ENCODE measurements at places on chromosomes 12 and 14.

- ATAC-seq = no peak
Observed at GRCh38 chr14:105646175-105646574, 119.8 kb downstream of the TMEM121 start.

GRCh38 chr14:87994974-87995373 lies 2.0 kb upstream of the GALC start:
- no peak for ATAC-seq

DNA sequence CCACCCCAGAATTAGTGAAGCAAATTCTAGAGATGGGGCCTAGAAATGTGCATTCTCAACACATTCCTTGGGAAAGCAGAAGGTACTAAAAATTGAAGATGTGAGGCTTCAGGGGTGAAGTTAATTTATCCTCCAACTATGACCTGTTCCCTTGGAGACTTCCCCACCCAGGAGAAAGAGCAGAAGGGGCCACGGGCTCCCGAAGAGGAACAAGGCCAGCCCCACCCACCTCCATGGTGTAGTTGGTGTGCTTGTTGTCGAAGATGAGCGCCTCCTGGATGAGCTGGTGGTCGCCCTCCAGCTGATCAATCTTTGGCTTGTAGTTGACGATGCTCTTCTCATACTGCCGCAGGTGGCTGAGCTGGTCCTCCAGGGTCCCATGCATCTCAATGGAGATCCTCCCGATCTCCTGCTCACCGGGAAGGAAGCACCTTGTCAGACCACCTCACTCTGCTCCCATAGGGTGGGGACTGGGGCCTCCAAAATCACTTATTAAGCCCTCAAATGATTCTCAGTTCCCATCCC lies 87.8 kb upstream of the ZFP36L1 start:
- no peak for ATAC-seq

DNA sequence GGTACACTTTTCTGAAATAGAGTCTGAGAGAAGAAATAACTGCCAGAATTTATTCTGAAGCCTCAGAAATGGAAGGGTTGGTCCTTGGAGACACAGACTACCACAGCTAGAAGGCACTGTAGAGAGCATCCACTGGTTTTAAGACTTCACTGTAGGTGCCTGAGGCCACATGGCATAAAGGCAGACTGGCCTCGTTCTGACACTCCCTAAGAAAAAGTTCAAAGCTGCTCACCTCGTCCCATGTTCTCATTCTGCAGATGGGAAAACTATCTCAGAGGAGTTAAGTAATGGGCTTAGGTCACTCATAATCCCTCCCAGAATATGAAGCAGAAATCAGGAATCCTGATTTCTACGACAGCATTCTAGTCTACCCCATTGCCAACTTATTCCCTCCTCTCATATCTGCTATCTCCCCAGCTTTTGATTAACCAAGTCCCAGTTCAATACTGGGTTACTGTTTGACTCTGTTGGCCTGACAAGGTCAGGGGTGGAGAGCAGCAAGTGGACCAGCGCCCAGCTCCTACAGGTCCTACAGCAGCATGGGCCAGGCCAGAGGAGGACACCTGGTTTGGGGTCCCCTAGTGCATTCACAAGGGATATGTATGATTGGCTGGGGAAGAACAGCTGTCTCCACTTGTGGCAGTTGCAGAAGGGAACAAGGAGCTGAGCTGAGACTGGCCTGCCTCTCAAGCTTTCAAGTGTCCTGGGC lies 3.7 kb downstream of the ITGA5 start:
- no peak for ATAC-seq

DNA sequence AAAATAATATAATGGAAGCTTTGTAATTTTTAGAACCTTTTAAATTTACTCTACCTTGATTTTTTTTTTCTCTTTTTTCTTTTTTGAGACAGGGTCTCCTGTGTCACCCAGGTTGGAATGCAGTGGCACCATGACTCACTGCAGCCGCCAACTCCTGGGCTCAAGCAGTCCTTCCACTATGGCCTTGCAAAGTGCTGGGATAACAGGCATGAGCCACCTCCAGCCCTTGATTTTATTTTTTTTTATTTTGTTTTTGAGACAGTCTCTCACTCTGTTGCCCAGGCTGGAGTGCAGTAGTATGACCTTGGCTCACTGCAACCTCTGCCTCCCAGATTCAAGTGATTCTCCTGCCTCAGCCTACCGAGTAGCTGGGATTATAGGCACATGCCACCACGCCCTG lies 65.3 kb upstream of the TRAF3 start:
- ATAC-seq = no peak

DNA sequence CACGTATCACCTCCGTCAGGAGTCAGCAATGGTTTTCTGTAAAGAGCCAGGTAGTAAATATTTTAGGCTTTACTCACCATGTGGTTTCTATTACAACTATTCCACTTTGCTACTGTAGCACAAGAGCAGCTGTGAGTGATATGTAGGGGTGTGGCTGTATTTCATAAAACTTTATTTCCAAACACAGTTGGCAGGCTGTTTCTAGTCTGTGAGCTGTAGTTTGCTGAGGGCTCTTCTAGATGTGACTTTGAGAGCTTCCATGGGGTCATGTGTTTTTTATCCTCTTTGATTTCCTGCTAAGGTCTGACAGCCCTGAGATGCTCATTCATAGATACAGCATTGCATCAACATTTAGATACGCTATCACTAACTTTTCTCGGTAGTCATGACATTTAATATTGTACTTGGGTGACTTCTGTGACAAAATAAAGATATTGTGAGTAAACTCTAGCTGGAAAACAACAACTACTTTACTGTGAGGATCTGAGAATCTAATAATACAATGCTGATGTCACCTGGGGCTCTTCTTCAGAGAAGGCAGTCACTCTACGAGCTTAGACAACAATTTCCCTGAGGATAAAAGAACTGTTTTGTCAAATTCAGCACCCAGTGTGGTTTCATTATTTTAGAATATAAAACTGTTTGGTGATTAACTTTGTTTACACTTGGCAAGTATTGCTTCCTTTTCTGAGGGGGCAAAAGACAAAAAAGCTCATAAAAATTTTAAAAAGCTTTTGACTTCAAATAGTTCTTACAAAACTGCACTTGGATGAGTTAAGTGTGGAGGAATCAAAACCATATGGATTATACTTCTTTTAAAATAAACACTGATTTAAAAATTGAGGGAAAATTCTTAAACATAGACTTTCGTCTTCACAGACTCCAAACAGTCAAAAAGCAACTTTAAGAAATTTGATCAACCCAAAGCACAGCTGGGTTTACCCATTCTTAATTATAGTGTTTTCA lies 231.2 kb upstream of the DCN start:
- peak; percentile 89 for ATAC-seq

DNA sequence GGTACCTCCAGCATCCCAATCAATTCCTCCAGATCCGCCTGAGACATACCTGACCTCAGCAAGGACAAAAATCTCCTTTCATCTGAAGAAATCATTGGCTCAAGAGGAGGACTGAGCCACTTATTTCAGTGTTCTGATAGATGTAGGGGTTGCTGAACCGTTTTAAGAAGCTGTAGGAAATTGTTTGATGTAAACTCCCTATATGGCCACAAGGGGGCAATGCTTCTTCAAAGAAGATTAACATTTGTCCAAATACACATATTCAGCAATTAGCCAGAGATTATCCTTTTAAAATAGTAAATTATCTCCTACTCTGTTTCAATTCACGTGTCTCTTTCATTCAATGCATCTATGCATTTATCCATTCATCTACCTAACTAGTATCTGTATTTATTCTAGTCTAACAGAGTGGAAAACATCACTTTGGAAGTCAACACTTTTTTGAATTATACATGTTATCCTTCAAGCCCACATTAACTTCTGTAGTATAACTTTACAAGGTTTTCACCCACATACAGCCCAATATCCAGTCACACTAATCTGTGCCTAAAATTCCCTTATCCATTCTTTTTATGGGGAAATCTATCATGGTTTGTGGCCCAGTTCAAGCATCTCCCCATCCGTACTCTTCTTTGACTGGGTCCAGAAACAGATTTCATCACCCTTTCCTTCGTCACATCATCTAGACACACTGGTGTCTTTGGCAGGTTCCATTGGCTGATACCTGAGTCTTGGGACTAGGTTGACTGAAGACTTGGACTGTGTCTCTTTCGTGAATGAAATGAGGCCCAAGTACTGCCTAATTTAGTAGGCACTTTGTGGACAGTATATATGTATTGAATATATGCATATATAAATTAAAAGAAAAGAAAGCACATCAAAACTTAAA lies 411.0 kb upstream of the OR4E1 start:
- ATAC-seq = no peak

DNA sequence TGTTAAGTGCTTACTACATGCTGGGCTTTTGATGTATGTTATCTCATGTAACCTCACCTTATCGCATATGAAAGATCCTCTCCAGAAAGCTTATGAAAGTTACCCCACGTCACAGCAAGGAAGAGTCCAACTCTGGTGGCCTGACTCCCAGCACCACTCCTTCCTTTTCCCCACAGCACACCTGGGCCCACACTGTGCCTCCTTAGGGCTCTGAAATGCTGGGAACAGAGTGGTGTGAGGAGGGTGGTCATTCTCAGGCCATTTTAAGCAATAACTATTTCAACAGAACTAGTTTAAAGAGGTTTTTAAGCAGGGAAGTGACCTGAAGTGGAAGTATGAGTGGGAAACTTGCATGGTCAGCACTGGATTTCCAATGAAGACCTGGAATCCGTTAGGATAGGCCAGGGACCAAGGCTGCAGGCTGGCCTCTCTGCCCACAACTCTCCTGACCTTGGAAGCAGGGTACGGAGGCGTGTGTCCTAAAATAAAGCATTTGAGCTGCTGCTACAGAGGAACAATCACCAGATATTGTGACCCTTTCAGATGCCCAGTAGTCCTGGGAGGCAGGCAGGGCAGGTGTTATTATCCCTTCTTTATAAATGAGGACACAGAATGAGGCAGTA lies 67.2 kb upstream of the TMEM263 start:
- ATAC-seq = no peak

GRCh38 chr14:100350276-100350926 lies 27.3 kb downstream of the SLC25A47 start:
- no peak for ATAC-seq

DNA sequence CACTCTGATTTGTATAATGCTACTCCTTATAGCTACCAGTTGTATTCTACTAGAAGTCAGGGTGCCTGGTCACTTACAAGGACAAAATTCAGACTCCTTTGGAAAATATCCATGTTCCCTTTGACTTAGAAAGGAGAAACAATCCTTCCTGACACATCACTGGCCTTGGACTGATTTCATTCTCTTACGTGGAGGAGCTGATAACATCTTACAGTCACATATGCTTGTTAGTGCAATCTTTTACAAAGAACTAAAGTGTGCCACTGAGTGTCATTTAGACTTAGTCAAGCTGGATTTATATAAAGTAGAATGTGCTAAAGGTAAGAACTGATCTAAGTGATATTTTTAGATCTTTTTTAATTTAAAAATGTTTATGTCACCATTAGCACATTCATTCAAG lies 131.0 kb upstream of the TMTC2 start:
- no peak for ATAC-seq

GRCh38 chr12:28586481-28586880 lies 396.2 kb downstream of the CCDC91 start:
- ATAC-seq = no peak

Measured in motor neuron (in vitro differentiated cells).